ENCODE measurements at places on chromosomes 5 and 9.
A peak's percentile ranks its signal among the peaks of the same experiment; 100 is the strongest.

DNA sequence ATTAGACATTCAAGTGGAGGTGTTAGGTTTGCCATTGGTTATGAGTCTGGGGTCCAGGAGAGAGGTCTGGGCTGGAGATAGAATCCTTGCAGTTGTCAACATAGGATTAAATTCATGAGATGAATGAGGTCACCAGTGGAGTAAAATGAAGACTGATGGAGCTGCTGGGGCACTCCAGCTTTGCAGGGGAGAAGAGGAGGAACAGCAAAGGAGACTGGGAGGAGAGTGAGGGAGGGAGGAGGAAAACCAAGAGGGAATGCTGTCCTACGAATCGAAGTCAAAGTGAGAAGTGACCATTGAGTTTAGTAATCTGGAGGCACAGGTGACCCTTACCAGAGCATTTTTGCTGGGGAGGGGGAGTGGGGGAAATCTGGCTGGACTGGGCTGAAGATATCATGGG is 178.2 kb upstream of the NR3C1 start:
- no peaks in the 10 kb centered on the region for H3K36me3 ChIP-seq
- peaks cover 7% of the 10 kb centered on the region for H3K4me1 ChIP-seq
- H3K4me3 ChIP-seq = no peak overlapping the region
- no peak for DNase-seq
- no peaks in the 10 kb centered on the region for H3K27me3 ChIP-seq

DNA sequence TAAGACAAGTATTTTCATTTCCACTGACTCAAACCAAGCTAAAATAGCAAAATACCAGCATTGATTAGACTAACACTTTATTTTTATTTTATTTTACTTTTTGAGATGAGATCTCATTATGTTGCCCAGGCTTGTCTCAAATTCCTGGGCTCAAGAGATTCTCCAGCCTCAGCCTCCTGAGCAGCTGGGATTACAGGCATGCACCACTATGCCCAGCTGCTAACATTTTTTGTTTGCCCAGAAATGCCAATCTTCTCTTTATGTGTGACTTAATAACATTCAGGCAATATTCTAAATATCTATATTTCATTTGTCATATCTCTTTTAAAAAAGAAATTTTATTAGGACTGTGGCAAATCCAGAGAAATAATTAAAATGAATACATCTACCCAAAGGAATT is 55.0 kb downstream of the OXCT1 start:
- no peak for DNase-seq
- no peak overlapping the region for H3K27ac ChIP-seq
- H3K27me3 ChIP-seq = no peaks in the 10 kb centered on the region
- H3K4me3 ChIP-seq = no peak overlapping the region

DNA sequence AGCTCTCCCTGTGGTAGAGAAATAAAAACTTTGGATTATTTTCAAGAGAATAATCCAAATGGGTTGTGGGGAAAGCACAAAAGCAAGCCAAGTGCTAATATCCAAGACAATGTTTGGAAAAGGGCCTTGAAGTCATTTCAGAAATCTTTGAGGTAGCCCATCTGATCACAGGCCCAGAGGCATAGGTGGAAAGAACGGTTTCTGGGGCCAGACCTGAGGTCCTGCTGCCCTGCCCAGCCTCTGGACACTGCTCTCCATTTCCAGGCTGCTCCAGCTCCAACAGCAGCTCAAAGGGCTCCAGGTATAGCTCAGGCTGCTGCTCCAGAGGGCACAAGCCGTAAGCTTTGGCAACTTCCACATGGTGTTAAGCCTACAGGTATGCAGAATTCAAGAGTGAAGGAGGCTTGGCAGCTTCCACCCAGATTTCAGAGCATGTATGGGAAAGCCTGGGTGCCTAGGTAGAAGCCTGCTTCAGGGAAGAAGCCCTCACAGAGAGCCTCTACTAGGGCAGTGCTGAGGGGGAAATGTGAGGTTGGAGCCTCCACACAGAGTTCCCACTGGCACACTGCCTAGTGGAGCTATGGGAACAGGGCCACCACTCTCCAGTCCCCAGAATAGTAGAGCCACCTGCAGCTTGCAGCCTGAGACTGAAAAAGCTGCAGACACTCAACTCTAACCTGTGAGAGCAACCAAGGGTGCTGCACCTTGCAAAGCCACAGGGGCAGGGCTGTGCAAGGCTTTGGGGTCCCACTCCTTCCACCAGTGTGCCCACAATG is 133.1 kb downstream of the PIK3R1 start:
- peaks cover 4% of the 10 kb centered on the region for H3K36me3 ChIP-seq
- no peak for DNase-seq
- no peaks in the 10 kb centered on the region for H3K4me1 ChIP-seq
- no peak overlapping the region for H3K4me3 ChIP-seq
- H3K27me3 ChIP-seq = no peaks in the 10 kb centered on the region

DNA sequence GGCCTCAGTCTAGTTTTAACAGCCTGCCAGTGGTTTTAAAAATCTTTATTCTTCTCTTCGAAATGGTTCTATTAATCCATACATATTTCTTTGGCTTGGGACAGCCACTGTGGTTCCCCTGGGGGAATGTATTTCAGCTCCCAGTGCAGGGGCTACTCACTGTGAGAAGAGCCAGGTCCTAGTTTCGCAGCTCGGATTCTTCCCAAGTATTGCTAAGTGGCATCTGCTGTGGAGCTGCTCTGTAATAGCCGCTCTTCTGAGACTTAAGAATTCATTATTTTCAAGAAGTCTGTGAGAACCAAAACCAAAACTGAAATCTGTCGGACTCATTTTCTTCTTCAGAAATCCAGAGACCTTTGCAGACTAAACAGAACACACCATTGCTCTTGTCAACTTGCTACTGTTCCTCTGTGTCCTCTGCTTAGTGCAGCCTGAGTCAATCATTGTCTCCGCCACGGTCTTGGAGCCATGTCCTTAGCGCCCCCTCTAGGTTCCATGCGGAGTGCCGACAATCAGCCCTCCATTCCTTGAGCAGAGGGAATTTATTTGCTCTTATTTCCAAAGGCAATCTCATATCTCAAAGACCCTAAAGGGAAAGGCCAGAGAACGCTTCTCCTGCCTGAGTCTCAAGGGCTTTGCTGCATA is 478.2 kb downstream of the SPATA31D1 start:
- no peaks in the 10 kb centered on the region for H3K27me3 ChIP-seq
- H3K4me1 ChIP-seq = no peaks in the 10 kb centered on the region
- H3K27ac ChIP-seq = no peak overlapping the region
- no peaks in the 10 kb centered on the region for H3K36me3 ChIP-seq
- H3K4me3 ChIP-seq = no peak overlapping the region

- H3K27ac ChIP-seq = no peak overlapping the region
- H3K27me3 ChIP-seq = no peaks in the 10 kb centered on the region
- H3K4me1 ChIP-seq = no peaks in the 10 kb centered on the region
- DNase-seq = no peak
- peaks cover 3% of the 10 kb centered on the region for H3K36me3 ChIP-seq
- no peak overlapping the region for H3K4me3 ChIP-seq
Measured at GRCh38 chr9:80932181-80932580, 757.2 kb downstream of the TLE1 start.

- H3K36me3 ChIP-seq = peaks cover 8% of the 10 kb centered on the region
- no peaks in the 10 kb centered on the region for H3K27me3 ChIP-seq
- no peak overlapping the region for H3K27ac ChIP-seq
- no peak overlapping the region for H3K4me3 ChIP-seq
- no peak for DNase-seq
Measured at GRCh38 chr9:123120953-123121352, 87.5 kb downstream of the GPR21 start.

GRCh38 chr9:110066929-110067716 is 140.8 kb downstream of the C9orf152 start:
- H3K27ac ChIP-seq = no peak overlapping the region
- H3K4me3 ChIP-seq = no peak overlapping the region
- H3K36me3 ChIP-seq = peaks cover 5% of the 10 kb centered on the region
- no peak for DNase-seq
- no peaks in the 10 kb centered on the region for H3K4me1 ChIP-seq

DNA sequence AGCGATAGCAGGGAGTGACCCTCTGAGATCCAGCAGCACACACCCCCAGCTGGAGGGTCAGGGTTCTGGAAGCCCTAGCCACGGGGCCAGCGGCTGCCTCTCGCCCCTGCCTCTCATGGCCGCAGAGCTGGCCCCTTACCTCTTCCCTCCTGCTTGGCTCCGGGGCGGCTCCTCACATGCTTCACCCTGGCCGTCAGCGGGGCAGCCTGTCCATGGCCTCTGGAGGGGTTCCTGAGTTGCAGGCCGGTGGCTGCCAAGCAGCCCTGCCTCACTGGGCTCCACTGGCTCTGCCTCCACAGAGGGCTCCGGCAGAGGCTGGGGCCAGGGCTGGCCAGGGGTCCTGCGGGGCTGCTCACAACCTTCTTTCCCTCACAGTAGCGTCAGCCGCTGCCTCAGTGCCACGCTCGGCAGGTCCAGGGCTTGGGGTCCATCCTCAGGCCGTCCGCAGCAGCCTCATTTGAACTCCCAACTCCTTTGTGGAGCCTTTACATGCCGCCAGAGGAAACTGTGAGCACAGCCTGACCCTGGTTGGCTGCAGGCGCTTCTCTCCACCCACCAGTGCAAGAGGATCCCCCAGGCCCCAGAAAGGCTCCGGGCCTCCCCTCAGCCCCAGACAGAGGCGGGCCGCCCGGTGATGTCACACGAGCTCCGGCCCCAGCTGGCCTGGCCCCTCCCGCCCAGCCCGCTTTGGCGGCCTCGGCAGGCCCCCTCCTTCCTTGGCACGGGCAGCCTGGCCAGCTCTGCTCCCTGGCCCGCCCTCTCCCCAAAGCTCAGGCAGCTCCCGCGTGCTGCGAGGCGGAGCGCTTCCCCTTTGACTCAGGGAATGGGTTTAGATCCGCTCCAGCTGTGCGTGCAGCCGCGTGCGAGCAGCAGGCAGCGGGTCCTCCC is at the start of gene ANGPTL2:
TSS of gene ANGPTL2 (minus strand) at position 460 of the 888 bp plus-strand sequence. CDS start 13,904 bp downstream, outside the sequence.
- H3K4me3 ChIP-seq = peak within 1 kb of the TSS; percentile 91
- peaks cover 15% of the 10 kb centered on the region for H3K36me3 ChIP-seq
- H3K27ac ChIP-seq = no peak within 1 kb of the TSS

DNA sequence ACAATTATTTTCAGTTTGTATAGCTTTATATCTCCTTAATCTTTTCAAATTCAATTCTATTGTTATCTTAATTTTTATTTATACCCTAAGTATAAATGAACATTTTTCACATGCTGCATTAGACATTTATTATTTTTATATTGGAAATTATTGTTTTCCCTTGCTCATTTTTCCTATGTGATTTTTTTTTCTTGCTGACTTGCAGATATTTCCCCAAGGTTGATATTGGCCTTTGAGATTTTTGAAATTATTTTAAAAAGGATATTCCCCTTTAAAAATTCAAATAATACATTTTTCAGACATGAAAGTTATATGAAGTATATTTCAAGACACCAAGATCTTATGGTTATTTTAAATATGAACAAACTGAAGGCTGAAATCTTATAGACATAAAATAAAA is 234.2 kb downstream of the TRIM36 start:
- no peak overlapping the region for H3K4me3 ChIP-seq
- H3K27ac ChIP-seq = no peak overlapping the region
- no peaks in the 10 kb centered on the region for H3K27me3 ChIP-seq
- peaks cover under 1% of the 10 kb centered on the region for H3K36me3 ChIP-seq
- DNase-seq = no peak

GRCh38 chr5:98905857-98906688 is 22.7 kb downstream of the CHD1 start:
- no peak overlapping the region for H3K27ac ChIP-seq
- H3K36me3 ChIP-seq = peaks cover 12% of the 10 kb centered on the region
- DNase-seq = no peak

DNA sequence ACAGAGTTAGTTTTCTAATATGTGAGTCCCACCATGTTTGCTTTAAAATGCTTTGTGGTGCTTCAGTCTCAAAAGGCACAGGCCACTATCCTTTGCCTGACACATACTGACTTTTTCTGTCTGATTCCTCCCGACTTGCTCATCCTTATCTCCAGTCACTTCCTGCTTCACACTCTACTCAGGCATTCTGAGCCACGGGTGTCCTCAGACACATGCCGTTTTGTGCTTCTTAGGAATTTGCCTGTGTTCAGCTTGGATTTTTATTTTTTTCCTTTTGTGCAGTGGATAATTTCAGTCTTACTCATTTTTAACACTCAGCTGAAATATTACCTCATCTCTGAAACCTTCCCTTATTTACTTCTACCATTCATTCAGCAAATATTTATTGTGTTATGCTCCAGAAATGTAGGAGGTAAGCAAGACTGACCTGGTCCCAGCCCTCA is 54.1 kb downstream of the MAN2A1 start:
- peaks cover 19% of the 10 kb centered on the region for H3K4me1 ChIP-seq
- H3K27ac ChIP-seq = peak overlapping the region; percentile 14
- DNase-seq = no peak
- no peaks in the 10 kb centered on the region for H3K27me3 ChIP-seq
- peak overlapping the region; percentile 55 for H3K4me3 ChIP-seq

- H3K4me1 ChIP-seq = no peaks in the 10 kb centered on the region
- H3K4me3 ChIP-seq = no peak overlapping the region
- no peak for DNase-seq
- no peak overlapping the region for H3K27ac ChIP-seq
- H3K36me3 ChIP-seq = peaks cover 11% of the 10 kb centered on the region
Measured at GRCh38 chr9:6444128-6444527, 31.1 kb downstream of the UHRF2 start.

DNA sequence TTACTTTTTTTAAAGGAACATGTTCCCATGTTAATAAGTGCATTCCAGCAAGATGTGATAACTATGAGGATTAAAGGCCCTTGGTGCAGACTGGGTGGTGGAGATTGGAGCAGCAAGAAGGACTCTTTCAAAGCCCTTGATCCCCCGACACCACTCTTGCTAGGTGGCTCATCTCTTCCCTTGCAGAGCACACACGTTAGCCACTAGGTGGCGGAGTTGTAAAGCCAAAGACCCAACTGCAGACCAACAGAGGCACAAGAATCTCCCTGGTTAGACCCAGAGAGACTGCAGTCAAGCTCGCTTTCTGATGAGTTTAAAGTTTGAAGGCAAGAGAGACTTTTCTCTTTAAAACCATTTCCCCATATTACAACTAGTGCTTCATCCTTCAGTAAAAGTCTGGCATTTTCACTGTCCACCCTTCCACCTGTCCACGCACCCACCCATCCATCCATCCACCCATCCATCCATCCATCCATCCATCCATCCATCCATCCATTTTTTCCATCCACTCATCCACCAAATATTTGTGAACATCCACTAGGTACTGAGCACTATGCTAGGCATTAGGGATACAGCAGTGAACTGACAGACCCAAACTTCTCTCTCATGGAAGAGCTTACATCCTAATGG is 226.9 kb downstream of the MSX2 start:
- H3K4me1 ChIP-seq = no peaks in the 10 kb centered on the region
- no peak overlapping the region for H3K4me3 ChIP-seq
- DNase-seq = peak; percentile 77
- H3K36me3 ChIP-seq = no peaks in the 10 kb centered on the region
- H3K27me3 ChIP-seq = no peaks in the 10 kb centered on the region
- no peak overlapping the region for H3K27ac ChIP-seq
